ENCODE measurements at places on chromosomes 2 and 18. TPM values are rescaled to one million over a fixed set of nuclear protein-coding genes. Genes with fewer than 3 reads are reported as not detected.

Gene SFTPB
- 0.16 TPM for total RNA-seq

Gene BCS1L
- 53.1 TPM for total RNA-seq

Gene CDH7
- not detected for total RNA-seq

Gene TDRD15
- not detected for total RNA-seq
